ENCODE measurements at places on chromosomes 1 and 21.

- no peak for DNase-seq
Observed at GRCh38 chr1:32470431-32470830, 5.6 kb downstream of the ZBTB8B start.

DNA sequence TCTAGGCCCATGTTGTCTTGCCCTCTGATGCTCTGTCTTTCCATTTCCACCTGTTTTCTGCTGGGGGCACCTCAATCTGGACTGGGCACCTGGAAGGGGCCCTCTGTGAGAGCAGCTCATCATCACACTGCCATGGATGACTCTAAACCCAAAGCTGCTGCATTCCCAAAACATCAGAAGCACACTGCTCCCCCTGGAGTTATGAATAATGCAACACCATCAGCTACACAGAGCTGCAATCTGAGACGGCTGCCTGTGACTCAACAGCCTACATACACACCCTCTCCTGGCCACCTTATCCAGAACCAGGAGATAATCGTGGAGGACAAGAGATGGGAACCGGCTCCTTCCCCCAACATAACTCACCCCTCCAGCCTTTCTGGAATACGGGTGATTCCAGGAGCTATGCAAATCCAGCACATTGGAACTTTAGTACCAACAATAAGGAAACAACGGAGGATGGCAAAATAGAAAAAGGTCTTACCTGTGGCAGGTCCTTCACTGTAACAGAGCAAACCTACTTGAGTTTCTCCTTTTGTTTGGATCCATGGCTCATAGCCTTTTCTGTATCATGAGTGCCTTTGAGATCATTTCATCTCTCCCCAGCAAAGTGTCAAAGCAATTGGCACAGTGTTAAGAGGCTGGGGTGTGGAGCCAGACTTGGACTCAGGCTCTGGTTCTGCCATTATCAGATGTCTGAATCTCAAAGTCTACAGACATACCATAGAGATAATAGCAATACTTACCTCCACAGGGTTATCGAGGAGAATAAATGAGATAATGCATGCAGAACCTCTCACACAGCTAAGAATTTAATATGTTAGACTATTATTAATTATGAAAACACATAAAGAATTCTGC is 29.3 kb downstream of the AK2 start:
- no peak for DNase-seq

GRCh38 chr1:22107126-22107525 is 35.8 kb downstream of the WNT4 start:
- no peak for DNase-seq

DNA sequence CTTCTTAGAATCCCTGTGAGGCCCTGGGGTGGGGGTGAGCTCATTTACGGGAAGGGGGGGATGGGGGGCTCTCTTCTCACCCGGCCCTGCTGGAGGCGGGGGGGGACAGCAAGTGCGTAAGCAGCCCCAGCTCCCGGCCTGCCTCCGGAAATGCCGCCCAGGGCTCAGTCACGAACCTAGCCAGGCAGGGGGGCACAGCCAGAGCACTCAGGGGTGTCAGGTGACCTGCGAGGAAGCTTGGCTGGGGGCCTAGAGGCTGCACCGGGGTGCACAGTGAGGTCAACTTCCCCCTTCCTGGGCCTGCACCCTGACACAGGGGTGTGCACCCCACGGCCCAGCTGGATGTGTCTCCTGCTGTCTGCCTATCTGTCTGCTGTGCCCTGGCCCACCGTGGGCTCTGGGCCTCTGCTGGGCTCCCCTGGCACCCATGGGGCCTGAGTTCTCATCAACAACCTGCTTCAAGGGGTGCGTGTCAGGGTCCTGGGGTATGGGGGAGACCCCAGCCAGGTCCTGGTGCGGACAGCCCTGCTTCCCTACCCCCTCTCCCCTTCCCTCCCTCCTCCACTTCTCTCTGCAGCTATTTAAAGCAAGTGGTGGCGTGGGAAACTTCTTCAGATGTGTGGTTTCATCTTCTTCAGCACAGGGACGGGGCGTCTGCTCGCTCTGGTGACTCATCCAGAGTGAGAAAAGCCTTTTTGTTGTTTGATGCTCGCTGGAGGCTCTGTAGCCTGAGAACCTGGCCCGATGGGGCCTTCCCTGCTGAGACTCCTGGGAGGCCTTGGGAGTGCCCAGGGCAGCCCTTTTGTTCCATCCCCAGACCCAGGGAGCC is 92.5 kb upstream of the RUNX3 start:
- peak; percentile 96 for DNase-seq

- no peak for DNase-seq
Observed at GRCh38 chr1:224782281-224783000, 147.0 kb upstream of the DNAH14 start.
